ENCODE measurements at places on chromosomes 3 and 15.

DNA sequence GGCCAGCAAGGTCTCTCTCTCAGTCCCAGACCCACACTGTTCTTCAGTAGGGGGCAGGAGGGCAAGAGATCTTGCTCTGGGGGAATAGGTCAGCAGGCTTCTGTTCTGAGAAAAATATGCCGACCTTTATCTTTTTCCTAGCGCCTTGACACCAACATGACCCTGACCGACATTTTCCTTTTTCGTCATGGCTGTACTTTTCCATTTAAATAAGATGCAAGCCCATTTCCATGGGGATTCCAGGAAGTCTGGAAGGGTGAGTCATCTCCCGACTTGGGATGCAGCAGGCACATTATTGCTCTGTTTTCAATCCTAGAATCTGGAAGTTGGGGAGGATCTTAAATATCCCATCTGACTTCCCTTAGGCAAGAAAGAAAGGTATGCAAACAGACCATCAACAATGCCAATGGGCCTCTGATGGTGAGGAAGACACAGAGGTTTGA is 261.5 kb upstream of the LRTM1 start:
- no peak for DNase-seq

GRCh38 chr3:2635511-2635910 is 474.7 kb downstream of the IL5RA start:
- DNase-seq: no peak

GRCh38 chr3:138890555-138891187 is 55.9 kb upstream of the PIK3CB start:
- no peak for DNase-seq

DNA sequence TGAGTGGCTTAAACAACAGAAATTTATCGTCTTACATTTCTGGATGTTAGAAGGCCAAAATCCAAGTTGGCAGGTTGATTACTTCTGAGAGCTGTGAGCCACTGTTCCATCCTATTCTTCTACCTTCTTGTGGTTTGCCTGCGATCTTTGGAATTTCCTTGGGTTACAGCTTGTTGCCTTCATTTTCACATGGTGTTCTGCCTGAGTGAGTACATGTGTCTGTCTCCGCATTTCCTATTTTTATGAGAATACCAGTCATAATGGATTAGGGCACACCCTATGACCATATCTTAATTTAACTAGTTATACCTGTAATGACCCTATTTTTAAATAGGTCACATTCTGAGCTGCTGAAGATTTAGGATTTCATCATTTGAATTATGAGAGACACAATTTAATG is 294.3 kb downstream of the CNTN4 start:
- no peak for DNase-seq

GRCh38 chr3:108590460-108590859 is 938 bp downstream of the DZIP3 start:
- no peak for DNase-seq

DNA sequence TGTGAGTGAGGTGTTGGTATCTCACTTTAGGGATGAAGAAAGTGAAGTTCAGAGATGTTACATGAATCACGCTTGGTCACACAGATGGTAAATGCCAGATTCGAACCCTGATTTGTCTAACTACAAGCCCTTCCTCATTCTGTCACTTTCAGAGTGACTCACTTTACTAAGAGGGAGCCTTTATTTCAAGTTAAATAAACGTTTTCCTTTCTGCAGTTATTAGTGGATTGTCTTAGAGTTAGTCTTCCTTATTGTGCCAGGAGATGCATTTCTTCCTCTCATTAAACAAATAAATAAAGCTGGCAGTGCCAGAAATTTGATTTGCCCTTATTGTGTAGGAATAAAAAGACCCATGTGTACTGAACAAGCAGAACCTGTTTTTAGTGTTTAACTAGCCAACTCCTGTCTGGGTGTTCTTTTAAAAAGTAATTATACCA is 162.5 kb downstream of the AKAP13 start:
- DNase-seq: no peak

GRCh38 chr15:45156744-45157455 is 27.1 kb downstream of the DUOX1 start:
- DNase-seq: no peak

DNA sequence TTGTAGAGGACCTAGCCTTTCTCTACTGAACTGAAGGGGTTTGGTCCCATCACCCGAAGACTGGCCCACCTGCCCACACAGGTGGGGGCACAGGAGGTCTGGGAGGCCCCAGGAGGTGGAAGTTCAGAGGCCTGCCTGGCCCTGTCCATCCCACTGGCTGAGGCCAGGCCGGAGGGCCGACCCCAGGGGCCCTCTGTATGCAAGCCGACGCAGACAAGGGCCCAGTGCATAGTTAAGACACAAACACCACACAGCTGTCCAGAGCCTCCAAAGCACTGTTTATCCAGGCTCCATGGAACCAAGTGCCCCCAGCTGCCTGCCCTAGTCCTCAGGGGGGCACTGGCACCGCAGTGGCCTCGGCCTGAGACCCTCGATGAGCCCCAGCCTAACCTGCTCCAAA is 26.7 kb downstream of the SNX33 start:
- DNase-seq: no peak

- DNase-seq: no peak
Measured at GRCh38 chr3:170765419-170766078, 104.4 kb downstream of the RPL22L1 start.

GRCh38 chr3:143060906-143061305 is 58.7 kb upstream of the CHST2 start:
- no peak for DNase-seq

DNA sequence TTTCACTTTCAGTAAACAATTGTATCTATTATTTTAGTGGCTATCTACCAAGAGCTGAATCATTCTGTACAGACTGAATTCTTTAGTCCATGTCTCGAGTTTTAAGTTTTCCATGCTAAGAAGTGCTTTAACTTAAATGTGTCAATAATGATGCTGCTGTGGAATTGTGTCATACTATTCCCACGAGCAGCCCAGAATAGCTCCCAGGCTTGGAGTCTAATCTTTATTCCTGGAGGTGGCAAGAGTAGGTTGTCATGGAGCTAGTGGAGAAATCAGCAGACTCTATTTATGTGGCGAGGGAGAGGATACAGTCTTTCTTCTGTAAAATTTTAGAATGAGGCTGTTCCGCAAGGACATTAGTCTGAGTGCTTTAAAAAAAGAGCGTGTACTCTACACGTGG is 207.2 kb downstream of the ROBO2 start:
- no peak for DNase-seq

DNA sequence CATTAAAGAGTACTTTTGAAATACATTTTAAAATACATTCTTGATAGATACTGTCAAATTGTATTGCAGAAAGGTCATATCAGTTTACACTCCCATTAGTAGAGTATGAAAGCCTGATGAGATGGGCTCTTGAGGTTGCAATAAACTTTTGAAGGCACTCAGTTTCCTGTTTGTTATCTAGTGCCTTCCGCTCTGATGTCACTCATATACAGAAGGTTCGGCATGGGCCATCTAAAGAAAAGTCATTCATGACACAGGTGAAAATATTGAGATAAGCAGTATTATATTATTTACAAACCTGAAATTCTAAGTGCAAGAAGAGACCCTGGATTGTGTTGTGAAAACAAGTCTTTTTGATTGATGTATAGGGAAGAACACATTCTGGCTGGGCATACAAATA is 36.5 kb upstream of the DENND4A start:
- DNase-seq: no peak

- DNase-seq: no peak
Measured at GRCh38 chr3:160935413-160936095, 169.6 kb downstream of the B3GALNT1 start.

DNA sequence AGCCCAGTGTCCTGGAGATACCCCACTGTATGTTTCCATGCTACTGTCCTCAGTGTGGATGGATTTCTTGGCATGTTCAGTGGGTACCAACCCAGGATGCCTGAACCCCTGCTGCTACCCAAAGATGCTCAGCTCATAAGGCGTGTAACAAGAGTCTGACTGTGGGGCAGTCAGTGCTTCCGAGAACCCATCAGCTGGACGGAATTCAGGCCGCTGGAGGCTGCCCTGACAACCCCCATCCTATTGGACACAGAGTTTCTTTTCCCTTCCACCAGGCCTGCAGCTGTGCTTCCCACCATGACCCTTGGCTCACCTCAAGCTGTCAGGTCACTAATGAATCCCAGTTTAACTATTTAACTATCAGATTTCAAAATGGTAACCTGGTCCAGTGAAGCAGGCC is 224.1 kb upstream of the FEZF2 start:
- DNase-seq: peak; percentile 26

GRCh38 chr3:18189282-18190050 is 235.7 kb downstream of the SATB1 start:
- DNase-seq: peak; percentile 33

DNA sequence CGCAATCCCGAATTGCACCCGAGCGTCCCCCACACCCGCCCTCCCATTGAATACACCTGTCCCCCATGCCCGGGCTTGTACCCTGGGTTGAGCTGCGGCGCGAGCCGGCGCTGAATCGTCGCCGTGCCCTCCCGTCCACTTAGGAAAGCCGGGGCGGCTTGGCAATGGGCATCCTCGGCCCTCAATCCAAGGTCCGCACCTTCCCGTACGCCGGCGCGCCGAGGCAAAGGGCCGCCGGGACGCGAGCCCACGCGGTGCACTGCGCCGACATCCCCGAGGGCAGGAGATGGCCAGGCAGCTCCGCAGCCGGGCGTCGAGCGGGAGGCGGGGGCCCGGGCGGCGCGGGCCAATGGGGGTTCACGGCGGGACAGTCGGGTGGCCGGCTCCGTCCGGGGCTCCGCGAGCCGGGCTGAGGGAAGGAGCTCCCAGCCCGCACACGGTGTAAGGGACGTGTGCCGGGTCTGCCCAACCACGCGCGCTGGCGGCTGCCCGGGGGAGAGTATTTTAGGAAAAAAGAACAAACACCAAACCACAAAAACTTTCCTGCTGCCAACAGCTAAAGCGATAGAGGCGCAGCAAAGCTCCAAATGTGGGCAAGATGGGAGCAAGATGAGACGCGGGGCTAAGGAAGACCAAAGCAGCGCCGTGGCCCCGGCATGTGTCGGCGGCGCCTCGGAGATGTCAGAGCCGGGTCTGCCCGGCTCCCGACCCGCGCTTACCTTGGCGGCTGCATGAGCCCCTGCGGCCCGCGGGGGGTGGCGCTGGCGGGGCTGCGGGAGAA is 621 bp downstream of the RGMA start:
- no peak for DNase-seq

Data from fibroblast of the conjunctiva (primary cell).